Lung microvascular endothelial cell (primary cell): ENCODE measurements at places on chromosomes 5 and 9. TPM values are rescaled to one million over a fixed set of nuclear protein-coding genes. Genes with fewer than 3 reads are reported as not detected.

The ZFP2 gene
- 0.79 and 1.1 TPM in 2 replicates for total RNA-seq

The SLC36A3 gene
- total RNA-seq, result not detected in 2 replicates

The SPINK13 gene
- not detected in 2 replicates for total RNA-seq

The LCN9 gene
- not detected in 2 replicates for total RNA-seq

The SH3TC2 gene
- total RNA-seq, result 4.0 and 15.0 TPM in 2 replicates

The RNF208 gene
- 0.22 TPM in 1 of 2 replicates, not detected in the other for total RNA-seq

The TBC1D2 gene
- total RNA-seq, result 0.99 and 1.5 TPM in 2 replicates
